Vagina (tissue), 2 donors: ENCODE measurements at places on chromosomes 4 and X.

DNA sequence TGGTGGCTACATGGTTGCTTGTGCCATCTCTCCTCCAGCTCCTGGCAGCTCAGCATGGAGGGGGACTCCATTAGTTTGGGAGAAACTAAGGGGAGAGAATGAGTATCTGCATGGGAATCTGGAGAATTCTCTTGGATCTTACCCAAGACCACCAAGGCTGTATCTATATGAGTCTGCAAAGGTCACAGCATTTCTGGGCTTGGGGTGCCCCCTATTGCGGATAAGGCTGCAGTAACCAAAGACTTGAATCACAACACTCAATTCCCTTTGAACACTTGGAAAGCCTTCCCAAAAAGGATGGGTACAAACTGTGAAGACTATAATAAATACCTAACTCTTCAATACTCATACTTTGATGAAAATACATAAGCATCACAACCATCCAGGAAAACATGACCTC lies 623.5 kb upstream of the NR3C2 start:
- no peak for DNase-seq

DNA sequence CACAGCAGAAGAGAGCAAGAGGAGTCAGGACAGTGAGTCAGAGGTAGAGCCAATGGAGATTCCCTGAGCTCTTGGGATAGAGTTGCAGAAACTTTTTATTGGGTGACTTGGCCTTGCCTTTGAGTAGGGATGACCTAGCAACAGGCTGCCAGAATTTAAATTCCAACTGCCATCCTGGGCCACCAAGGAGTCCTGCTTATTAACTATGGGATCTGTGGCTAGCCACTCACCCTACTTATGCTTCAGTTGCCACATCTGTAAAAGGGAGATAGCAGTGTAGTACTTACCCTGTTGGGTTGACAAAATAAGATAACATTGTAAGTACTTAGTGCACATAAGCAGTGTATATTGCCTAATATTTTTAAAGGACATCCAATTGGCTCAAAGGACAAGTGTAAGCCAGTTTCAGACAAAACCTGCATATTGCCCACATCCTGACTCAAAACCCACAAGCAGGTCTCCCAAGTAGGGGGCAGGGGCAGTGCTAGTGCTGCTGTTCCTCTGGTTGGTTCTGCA lies 43.5 kb upstream of the TMEM164 start:
- DNase-seq: no peak

- no peak for DNase-seq
Measured at GRCh38 chr4:178356725-178357124, 914.5 kb upstream of the AGA start.

GRCh38 chr4:7422898-7423180 lies 11.9 kb downstream of the PSAPL1 start:
- DNase-seq: no peak

- DNase-seq: no peak
Measured at GRCh38 chr4:17502756-17503155, 9.1 kb downstream of the QDPR start.

- no peak for DNase-seq
Measured at GRCh38 chr4:152255437-152255836, 280.5 kb downstream of the FBXW7 start.

- DNase-seq: no peak
Measured at GRCh38 chr4:26321373-26322221, 783 bp downstream of the RBPJ start.

DNA sequence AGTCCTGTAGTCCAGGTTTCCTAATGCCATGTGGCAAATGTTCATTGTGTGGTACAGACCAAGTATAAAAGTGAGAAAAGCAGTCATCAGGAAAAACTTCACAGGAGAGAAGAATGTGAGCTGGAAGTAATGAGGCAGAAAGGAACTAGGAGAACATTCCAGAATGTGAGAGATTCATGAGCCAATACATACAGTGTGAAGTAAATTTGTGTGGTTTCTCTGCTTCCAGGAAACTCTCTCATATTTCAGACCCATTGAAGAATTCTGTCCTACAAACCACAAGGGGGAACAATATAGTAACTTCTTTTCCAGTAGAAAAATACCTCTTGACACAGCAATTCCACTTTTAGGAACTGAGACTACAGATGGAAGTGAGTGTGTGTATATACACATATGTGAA lies 136.5 kb downstream of the RNF150 start:
- DNase-seq: no peak

DNA sequence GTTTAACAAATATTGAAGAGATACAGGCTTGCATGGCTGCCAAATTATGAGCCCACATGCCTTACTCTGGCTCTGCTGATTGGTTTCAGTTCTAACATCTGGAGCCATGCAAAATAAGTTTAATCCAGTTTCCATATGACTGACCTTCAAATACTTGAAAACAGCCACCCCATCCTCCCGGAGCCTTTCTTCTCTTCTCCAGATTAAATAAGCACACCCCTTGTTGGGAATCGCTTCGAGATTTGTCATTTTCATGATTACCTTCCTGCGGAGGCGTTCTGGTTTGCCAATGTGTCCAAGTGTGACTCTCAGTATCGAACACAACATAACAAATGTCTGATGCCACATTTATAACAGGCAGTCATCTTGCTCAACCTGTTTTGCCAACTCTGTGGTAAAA lies 101.6 kb upstream of the JADE1 start:
- no peak for DNase-seq

GRCh38 chr4:150082241-150082640 lies 4.0 kb downstream of the DCLK2 start:
- DNase-seq: no peak

GRCh38 chrX:74344280-74344622 lies 40.3 kb downstream of the ZCCHC13 start:
- no peak for DNase-seq

DNA sequence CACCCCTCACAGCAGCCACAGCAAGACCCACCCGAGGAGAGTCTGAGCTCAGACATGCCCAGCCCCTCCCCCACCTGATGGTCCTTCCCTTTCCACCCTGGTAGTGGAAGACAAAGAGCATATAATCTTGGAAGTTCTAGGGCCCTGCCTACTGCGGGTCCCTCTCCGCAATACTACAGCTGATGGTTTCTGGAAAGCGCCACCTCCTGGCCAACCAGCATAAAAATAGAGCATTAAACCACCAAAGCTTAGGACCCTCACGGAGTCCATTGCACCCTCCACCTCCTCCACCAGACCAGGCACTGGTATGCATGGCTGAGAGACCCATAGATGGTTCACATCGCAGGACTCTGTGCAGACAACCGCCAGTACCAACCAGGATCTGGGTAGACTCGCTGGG lies 78.2 kb downstream of the SH3BGRL start:
- DNase-seq: no peak
